Mucosa of gallbladder (tissue), 1 donor: ENCODE measurements at places on chromosomes 5 and 9. TPM values are rescaled to one million over a fixed set of nuclear protein-coding genes. Genes with fewer than 3 reads are reported as not detected.

LHX2 gene
- total RNA-seq, result 0.17 TPM

- no peak for DNase-seq
These were observed 17.3 kb upstream of the LTC4S start for GRCh38 chr5:179776411-179776938.

DNA sequence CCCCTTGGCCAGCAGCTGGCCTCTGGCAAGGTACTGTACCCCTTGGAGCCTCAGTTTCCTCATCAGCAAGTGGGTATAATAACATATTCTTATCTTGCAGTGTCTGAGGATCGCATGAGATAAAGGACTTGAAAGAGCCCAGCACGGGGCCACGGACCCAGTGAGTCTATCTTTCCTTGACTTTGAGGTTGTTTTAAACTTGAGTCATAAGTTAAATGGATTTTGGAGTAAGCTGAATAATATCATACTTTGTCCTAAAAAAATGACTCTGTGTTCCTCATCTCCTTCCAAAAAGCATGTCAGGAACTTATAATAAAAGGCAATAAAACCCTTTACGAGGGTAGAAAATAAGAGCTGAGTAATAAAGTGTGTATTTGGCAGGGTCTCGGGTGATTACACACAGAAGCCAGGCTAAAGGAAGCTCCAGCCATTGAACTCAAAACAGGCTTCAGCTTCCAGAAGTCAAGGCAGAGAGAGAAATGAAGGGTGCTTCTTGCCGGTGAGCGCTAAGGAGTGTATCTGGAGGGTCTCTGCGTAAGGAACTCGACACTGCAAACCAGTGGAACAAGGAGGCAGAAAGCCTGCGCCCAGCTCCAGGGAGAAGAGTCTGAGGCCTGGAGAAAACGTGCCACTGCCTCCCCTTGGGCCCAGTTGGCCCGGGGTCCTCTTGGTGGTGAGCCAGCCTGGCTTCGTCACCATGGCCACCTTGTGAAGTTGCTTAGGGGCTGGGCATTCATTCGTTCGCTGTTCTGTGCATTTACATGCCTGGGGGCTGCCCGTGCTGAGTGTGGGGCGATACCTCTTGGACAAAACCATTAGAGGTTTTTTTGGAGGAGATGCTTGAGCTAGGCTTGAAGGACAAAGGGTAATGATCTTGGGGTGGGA is 72.4 kb upstream of the PHYKPL start:
- no peak for DNase-seq

MCTP1 gene
- total RNA-seq, result 9.9 TPM

- DNase-seq, result no peak
These were observed 227.2 kb downstream of the PDZD2 start for GRCh38 chr5:31866166-31866565.

DNA sequence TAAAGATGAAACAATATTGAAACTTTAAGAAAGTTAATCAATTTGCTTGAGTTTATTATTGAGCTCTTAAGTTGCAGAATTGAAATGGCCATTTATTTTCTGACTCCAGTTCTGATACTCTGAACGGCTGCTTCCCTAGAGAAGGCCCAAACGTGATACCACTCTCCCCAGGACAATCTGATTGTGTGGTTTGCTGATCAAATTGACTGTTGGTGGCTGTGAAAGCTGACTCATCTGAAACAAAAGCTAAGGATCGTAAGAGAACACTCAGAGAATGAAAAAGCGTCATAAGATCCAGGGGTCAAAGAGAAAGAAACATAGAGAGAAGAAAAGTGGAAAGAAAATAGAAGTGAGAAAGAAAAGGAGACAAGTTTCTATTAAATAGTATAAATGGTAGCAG is 147.2 kb downstream of the IZUMO3 start:
- DNase-seq, result no peak

HSPA9 gene
- total RNA-seq, result 170 TPM

C5orf34 gene
- total RNA-seq, result 0.69 TPM

CCL28 gene
- 32.3 TPM for total RNA-seq

- DNase-seq, result no peak
These were observed 97.9 kb downstream of the WDR41 start for GRCh38 chr5:77394064-77394715.

CLIC3 gene
- total RNA-seq, result 2.2 TPM

ANKRD55 gene
- 0.20 TPM for total RNA-seq

ANKRD31 gene
- 0.17 TPM for total RNA-seq

- no peak for DNase-seq
These were observed 526.7 kb upstream of the TYRP1 start for GRCh38 chr9:12166518-12166917.

NIPAL4 gene
- total RNA-seq, result 0.63 TPM

PRDM9 gene
- not detected for total RNA-seq

IFNE gene
- 0.23 TPM for total RNA-seq

- DNase-seq, result no peak
These were observed 7.5 kb downstream of the ACSL6 start for GRCh38 chr5:132003982-132004381.

DNA sequence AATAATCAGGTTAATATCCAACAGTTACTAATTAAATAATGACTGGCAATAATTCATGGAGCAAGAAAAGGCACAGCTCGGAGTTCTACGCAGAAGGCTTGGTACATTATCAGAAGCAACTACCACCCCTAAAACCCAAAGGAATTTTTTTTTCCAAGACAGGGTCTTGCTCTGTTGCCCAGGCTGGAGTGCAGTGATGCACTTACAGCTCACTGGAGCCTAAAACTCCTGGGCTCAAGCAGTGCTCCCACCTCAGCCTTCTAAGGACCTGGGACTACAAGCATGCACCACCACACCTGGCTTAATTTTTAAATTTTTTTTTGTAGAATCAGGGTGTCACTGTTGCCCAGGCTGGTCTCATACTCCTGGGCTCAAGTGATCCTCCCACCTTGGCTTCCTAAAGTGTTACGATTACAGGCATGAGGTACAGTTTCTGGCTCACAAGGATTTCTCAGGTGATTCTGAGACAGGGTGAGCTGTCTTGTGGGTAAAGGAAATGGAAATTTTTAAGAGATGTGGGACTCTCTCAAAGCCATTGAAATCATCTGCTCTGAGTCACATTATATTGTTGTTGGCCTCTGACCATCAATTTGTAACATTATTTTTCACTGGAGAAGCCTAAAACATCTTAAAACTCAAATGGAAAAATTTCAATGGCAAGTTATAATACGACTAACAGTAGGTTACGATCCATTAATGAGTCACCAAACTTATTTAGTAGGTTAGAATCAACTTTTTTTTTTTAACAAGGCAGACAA is 19.7 kb upstream of the HSDL2 start:
- no peak for DNase-seq

S100Z gene
- 0.95 TPM for total RNA-seq

- DNase-seq, result no peak
These were observed 2.2 kb downstream of the BTNL3 start for GRCh38 chr5:180990882-180991242.

DNA sequence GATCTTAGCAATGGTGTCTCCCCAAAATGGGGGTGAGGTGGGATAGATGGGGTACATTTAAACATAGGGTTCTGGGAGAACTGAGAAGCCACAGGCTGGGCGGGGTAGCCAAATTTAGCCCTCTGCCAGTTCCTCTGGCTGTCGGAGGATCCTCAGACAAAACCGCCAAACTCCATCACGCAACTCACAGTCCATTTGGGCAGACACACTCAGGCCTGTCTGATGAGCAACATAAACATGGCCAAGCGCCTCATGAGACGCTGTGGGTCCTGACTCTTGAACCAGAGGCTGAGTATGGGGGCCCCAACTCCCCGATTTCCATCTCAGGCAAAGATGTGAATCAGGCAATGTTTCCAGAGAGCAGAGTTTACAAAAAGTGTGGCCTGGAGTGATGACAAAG is 162.3 kb downstream of the FGF18 start:
- DNase-seq, result no peak

GRCh38 chr9:89542401-89543021 is 44.6 kb upstream of the SEMA4D start:
- DNase-seq, result no peak

- no peak for DNase-seq
These were observed 62.4 kb downstream of the SECISBP2 start for GRCh38 chr9:89380437-89381307.

GRCh38 chr5:81650987-81651386 is 99.9 kb downstream of the SSBP2 start:
- DNase-seq, result no peak

GRCh38 chr5:54257366-54258118 is 52.8 kb downstream of the ARL15 start:
- DNase-seq, result no peak

PCDHA5 gene
- total RNA-seq, result 1.2 TPM
